Activated CD4-positive, alpha-beta memory T cell treated with anti-CD3 and anti-CD28 coated beads for 36 hours (primary cell): ENCODE measurements at places on chromosomes 5 and 9. TPM values are rescaled to one million over a fixed set of nuclear protein-coding genes. Genes with fewer than 3 reads are reported as not detected.
A peak's percentile ranks its signal among the peaks of the same experiment; 100 is the strongest.

NAIP gene
- total RNA-seq: 6.5 TPM

DOCK8 gene
- 141 TPM for total RNA-seq

MZB1 gene
- 26.3 TPM for total RNA-seq

TMEM38B gene
- 12.1 TPM for total RNA-seq

GRCh38 chr9:27188426-27188825 is 79.4 kb downstream of the TEK start:
- DNase-seq: no peak
- no peak overlapping the region for H3K4me3 ChIP-seq
- no peak overlapping the region for H3K27ac ChIP-seq
- H3K4me1 ChIP-seq: no peaks in the 10 kb centered on the region

DNA sequence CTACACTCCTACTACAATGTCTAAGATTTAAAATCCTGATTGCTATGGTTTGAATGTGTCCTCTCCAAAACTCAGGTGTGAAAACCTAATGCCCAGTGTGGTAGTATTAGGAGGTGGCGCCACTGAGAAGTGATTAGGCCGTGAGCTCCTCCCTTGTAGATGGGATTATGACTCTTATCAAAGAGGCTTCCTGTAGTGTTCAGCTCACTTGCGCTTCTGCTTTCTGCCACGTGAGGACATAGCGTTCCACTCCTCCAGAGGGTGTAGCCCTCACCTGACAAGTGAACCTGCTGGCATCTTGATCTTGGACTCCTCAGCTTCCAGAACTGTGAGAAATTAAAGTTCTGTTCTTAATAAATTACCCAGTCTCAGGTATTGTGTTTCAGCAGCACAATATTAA is 33.0 kb upstream of the WHRN start:
- no peak overlapping the region for H3K27ac ChIP-seq
- no peaks in the 10 kb centered on the region for H3K36me3 ChIP-seq
- H3K27me3 ChIP-seq: peaks cover 3% of the 10 kb centered on the region
- DNase-seq: peak; percentile 38
- peaks cover 6% of the 10 kb centered on the region for H3K4me1 ChIP-seq

DNA sequence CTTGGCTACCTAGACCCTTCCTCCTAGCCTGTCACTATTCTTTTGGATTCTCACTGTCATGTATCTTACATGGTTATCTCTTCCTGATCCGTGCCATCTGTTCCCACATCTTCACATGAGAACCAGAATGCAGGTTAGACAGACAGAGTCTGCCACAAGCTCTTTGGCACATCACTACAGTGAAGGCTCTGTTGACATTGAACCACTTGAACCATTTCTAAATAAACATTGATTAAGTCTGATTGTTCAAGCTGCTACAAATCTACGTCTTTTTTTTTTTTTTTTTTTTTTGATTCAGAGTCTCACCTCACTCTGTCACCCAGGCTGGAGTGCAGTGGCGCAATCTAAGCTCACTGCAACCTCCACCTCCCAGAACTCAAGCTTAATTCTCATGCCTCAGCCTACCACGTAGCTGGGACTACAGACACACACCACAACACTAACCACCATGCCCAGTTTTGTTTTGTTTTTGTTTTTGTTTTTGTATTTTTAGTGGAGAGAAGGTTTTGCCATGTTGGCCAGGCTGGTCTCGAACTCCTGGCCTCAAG is 85.1 kb upstream of the LRRTM2 start:
- no peaks in the 10 kb centered on the region for H3K27me3 ChIP-seq
- H3K4me3 ChIP-seq: no peak overlapping the region
- no peak overlapping the region for H3K27ac ChIP-seq
- no peaks in the 10 kb centered on the region for H3K36me3 ChIP-seq

GRCh38 chr5:93022796-93023447 is 558.1 kb downstream of the NR2F1-AS1 start:
- H3K27ac ChIP-seq: no peak overlapping the region
- H3K4me3 ChIP-seq: no peak overlapping the region
- DNase-seq: no peak
- no peaks in the 10 kb centered on the region for H3K4me1 ChIP-seq
- no peaks in the 10 kb centered on the region for H3K36me3 ChIP-seq
- no peaks in the 10 kb centered on the region for H3K27me3 ChIP-seq

DNA sequence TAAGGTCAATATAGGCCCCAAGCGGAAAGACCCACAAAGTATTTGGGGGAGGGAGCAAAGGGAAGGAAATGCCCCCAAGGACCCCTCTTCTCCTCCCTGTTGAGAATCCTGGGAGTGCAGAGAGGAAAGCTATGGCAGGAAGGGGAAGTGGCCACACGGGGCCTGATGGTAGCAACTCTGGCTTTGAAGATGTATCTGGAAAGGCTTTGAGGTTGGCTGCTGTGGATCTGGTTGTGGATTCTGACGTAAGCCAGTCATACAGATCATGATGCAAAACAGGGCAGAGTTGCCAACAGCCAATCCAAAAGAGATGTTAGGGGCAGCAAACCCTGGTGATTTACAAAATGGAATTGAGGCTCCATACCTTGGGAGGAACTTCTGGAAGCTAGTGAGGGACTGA is 108.8 kb downstream of the PRKACG start:
- peaks cover 14% of the 10 kb centered on the region for H3K4me1 ChIP-seq
- DNase-seq: no peak

DNA sequence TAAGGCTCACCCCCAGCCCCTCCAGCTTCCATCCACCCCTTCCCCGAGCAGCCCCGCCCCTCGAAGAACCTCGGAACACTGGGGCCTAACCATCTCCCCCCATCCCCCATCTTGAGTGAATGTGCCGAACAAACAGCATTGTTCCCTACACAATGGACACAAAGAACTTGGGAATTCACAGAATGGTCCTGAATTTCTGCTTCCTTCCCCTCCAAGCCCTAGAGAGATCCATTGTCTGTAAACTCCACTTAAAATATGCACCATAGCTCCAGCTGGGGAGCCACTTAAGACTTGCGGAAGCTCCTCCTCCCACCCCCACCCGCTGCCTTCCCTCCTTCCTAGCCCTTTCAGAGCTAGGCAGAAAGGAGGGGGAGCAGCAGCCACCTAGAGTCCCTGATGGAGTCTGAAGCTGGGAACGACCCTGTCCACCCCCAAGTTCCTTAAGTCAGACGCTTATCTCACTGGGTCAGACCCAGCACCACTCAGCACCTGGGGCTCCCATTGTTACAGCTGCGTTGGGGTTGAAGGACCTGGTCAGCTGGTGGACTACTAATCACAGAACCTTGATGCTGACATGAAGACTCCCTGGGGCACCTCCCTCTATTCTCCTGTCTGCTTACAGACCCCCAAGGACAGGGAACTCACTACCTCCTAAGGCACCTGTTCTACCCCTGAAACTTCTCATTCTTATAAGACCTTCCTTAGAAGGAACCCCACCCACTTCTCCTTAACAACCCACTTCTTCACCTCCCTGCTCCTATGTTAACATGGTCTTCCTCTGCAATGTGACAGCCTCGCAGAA is 61.4 kb downstream of the PCDH1 start:
- no peaks in the 10 kb centered on the region for H3K36me3 ChIP-seq
- H3K4me1 ChIP-seq: no peaks in the 10 kb centered on the region
- no peak for DNase-seq
- H3K27me3 ChIP-seq: peaks cover 9% of the 10 kb centered on the region
- H3K27ac ChIP-seq: no peak overlapping the region
- no peak overlapping the region for H3K4me3 ChIP-seq

DNA sequence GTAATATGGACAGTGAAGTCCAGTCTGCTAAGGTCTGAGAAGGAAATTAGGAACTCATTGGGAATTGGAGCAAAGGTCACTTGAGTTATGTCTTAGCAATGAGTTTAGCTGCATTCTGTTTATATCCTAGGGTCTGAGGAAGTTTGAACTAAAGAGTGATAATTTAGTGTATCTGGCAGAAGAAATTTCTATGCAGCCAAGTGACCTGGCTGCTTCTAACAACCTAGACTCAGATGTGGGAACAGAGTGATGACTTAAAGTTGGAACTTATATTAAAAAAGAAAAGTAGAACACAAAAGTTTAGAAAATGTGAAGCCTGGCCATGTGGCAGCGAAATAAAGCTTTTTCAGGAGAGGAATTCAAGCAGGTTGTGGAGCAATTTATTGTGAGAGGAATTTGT is 106.2 kb downstream of the PRDM9 start:
- H3K4me1 ChIP-seq: no peaks in the 10 kb centered on the region
- no peak overlapping the region for H3K4me3 ChIP-seq
- H3K27me3 ChIP-seq: no peaks in the 10 kb centered on the region
- no peak for DNase-seq
- no peaks in the 10 kb centered on the region for H3K36me3 ChIP-seq

DNA sequence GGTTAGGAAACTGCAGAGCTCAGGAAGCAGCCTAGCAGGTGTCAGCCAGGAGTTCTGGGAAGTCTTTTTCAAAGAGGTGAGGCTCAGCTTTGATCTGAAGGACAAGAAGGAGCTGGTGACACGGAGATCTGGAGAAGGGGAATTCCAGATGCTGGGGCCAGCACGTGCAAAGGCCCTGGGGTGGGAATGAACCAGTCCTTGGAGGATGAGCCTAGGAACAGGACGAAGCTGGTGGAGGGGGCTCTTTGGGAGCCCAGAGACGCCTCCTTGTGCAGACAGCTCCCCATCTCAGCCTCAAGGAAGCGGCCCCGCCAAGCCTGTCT is 15.2 kb upstream of the RNU6ATAC start:
- peaks cover 4% of the 10 kb centered on the region for H3K27me3 ChIP-seq
- no peak for DNase-seq
- peaks cover 16% of the 10 kb centered on the region for H3K4me1 ChIP-seq
- no peak overlapping the region for H3K27ac ChIP-seq

- no peak for DNase-seq
- H3K36me3 ChIP-seq: no peaks in the 10 kb centered on the region
- H3K27ac ChIP-seq: no peak overlapping the region
- H3K4me1 ChIP-seq: no peaks in the 10 kb centered on the region
- no peak overlapping the region for H3K4me3 ChIP-seq
These were observed 121.9 kb upstream of the STK32A start for GRCh38 chr5:147112899-147113298.

DNA sequence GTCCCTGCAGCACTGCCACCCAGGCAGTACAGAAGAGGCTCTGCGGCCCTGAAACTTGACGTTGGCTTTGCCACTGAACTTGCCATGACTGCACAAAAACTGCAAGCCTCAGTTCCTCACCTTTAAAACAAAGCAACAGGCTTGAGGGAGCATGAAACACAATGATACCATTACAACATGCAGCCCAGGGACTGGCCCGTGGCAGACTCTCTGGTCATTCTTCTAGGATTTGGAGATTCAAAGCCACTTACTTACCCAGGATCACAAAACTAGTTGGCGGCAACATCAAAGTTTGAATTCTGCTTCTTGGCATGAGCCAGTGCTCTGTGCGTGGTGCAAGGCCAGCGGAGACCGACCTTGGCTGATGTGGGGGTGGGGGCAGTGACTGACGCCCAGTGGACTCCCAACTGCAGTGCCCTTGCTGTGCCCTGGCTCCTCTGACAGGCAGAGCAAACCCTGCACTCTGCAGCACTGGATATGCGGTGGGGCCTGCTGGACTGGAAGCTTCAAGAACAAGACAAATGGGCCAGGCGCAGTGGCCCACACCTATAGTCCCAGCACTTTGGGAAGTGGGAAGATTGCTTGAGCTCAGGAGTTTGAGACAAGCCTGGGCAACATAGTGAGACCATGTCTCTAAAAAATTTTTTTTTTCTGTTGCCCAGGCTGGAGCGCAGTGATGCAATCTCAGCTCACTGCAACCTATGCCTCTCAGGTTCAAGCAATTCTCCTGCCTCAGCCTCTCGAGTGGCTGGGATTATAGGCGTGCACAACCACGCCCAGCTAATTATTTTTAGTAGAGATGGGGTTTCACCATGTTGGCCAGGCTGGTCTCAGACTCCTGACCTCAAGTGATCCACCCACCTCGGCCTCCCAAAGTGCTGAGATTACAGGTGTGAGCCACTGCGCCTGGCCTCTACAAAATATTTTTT is 18.9 kb downstream of the SQSTM1 start:
- no peak overlapping the region for H3K27ac ChIP-seq
- DNase-seq: no peak
- no peak overlapping the region for H3K4me3 ChIP-seq
- H3K36me3 ChIP-seq: peaks cover 35% of the 10 kb centered on the region
- no peaks in the 10 kb centered on the region for H3K27me3 ChIP-seq
- peaks cover 18% of the 10 kb centered on the region for H3K4me1 ChIP-seq

GRCh38 chr5:79666758-79667157 is 22.9 kb upstream of the CMYA5 start:
- H3K27me3 ChIP-seq: no peaks in the 10 kb centered on the region
- no peak overlapping the region for H3K4me3 ChIP-seq
- H3K36me3 ChIP-seq: peaks cover 30% of the 10 kb centered on the region
- no peak for DNase-seq
- H3K4me1 ChIP-seq: peaks cover 15% of the 10 kb centered on the region

DNA sequence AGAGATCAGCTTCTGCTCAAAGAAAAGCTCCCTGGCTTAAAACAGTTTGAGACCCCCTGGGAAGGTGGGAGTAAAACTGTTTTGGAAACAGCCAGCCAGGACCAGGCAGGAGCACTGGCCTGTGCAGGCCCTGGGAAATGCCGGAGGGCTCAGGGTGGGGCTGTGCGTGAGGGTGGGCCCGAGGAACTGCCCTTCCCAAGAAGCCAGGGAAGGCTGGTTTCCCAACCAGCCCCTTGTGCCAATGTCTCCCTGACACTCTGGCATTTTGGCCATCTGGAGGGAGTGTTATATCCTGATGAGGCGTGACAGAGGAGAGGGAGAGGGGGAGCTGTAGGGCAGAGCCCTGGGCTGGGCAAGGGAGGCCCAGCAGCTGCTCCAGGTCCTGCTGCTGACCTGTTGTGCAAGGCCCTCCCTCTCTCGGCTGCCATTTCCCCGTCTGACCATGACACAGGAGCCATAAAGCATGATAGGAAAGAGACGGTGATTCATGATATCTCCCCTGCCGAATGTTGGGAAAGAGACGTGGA is 16.1 kb downstream of the OLFML2A start:
- H3K36me3 ChIP-seq: no peaks in the 10 kb centered on the region
- no peaks in the 10 kb centered on the region for H3K4me1 ChIP-seq
- DNase-seq: no peak
- no peak overlapping the region for H3K27ac ChIP-seq
- no peak overlapping the region for H3K4me3 ChIP-seq

GRCh38 chr9:82601293-82601771 is 461.6 kb downstream of the RASEF start:
- no peak overlapping the region for H3K27ac ChIP-seq
- H3K27me3 ChIP-seq: no peaks in the 10 kb centered on the region
- no peaks in the 10 kb centered on the region for H3K36me3 ChIP-seq
- DNase-seq: no peak
